ENCODE measurements at places on chromosomes 12 and 14. TPM values are rescaled to one million over a fixed set of nuclear protein-coding genes. Genes with fewer than 3 reads are reported as not detected.

DCN gene
- total RNA-seq: 0.09 TPM

ZDHHC22 gene
- 0.18 TPM for total RNA-seq

TNFAIP2 gene
- total RNA-seq: 346 TPM

PTPN21 gene
- 6.4 TPM for total RNA-seq

CYP27B1 gene
- 1.7 TPM for total RNA-seq

MMP17 gene
- total RNA-seq: 10.1 TPM

KRT72 gene
- not detected for total RNA-seq

WNT1 gene
- total RNA-seq: 0.24 TPM

SLC5A8 gene
- total RNA-seq: not detected

FOXA1 gene
- 9.1 TPM for total RNA-seq

PRR4 gene
- 1.8 TPM for total RNA-seq

LRTM2 gene
- total RNA-seq: 0.05 TPM

Measured in A549 treated with GW870086 at 1 μM for 4 hours (cell line).